Germinal center (tissue), 1 donor: ENCODE measurements at places on chromosomes 5 and 9.
A peak's percentile ranks its signal among the peaks of the same experiment; 100 is the strongest.

DNA sequence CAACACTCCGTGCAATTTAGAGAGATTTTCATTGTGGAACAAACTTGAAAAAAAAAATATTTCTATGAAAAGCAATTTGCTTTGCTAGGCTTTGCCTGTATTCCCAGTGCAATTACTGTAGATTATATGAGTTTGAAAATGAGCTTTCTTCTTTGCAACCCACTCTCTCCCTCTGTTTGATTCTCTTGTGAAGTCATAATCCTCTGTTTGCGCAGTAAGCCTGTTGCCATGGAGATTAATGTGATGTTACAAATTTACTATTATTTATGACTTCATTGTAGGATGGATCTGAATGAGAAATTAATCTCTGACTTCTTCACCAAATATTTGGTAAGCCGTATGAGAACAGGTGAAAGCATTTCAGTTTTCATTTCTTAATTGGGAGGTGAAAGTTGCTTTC is 320.3 kb downstream of the SPATA31D1 start:
- no peak for DNase-seq

DNA sequence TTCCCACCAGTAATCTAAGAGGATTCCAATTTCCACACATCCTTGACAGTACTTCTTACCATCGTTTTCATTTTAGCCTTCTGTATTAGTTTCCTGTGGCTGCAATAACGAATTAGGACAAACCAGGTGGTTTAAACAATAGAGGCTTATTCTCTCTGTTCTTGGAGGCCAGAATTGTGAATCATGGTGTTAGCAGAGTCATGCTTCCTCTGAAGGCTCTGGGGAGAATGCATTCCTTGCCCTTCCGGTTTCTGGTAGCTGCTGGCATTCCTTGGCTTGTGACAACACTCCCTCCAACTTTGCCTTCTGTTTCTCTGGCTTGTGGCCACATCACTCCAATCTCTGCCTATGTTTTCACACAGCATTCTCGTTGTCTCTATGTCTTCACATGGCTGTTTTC is 23.5 kb downstream of the RIGI start:
- no peak for DNase-seq

- no peak for DNase-seq
These were observed 15.1 kb downstream of the BBLN start for GRCh38 chr9:128175102-128175563.

GRCh38 chr5:174617285-174617684 is 107.1 kb upstream of the MSX2 start:
- DNase-seq = no peak

- DNase-seq = no peak
These were observed 10.5 kb downstream of the IRF1 start for GRCh38 chr5:132480042-132480441.

DNA sequence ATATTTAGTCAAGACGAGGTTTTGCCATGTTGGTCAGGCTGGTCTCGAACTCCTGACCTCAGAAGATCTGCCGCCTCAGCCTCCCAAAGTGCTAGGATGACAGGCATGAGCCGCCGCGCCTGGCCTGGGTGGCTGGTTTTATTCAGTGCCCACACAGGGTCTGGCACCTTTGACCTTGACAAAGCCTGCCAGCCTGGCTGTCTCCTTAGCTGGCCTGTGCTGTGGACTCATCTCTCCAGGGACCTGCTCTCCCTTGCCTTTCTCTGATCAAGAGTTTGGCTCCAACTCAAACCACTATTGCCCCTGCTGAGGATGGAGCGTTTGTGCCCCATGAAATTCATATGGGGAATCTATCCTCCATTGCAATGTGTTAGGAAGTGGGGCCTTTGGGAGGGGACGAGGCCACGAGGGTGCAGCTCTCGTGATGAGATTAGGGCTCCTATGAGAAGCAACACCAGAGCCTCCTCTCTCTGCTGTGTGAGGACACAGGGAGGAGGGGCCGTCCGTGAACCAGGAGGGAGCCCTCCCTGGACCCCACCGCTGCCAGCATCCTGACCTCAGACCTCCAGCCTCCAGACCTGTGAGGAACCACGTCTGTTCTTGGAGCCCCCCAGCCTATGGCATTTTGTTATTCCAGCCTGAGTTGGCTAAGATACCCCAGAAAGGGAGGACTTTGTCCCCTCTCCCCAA is 45.0 kb downstream of the MRPL36 start:
- DNase-seq = no peak

DNA sequence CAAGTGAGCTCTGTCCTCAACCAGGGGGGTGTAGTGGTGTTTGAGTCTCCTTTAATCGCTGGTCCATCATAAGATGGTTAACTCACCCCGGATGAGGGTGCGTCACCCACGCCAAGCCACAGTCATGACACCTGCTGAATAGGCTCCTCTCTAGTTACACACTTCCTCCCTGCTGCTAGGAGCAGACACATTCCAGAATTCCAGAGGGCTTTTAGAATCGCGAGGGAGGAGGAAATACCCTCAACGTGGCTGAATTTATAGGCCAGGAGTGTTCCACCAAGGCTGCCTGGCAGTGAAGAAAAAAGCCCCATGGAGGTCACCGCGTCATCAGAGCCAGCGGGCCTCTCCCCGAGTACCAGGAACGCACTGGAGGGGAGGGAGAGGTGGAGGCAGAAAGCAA is 5.1 kb downstream of the GLRX start:
- no peak for DNase-seq

GRCh38 chr5:104266161-104266560 is 703.6 kb upstream of the NUDT12 start:
- no peak for DNase-seq

DNA sequence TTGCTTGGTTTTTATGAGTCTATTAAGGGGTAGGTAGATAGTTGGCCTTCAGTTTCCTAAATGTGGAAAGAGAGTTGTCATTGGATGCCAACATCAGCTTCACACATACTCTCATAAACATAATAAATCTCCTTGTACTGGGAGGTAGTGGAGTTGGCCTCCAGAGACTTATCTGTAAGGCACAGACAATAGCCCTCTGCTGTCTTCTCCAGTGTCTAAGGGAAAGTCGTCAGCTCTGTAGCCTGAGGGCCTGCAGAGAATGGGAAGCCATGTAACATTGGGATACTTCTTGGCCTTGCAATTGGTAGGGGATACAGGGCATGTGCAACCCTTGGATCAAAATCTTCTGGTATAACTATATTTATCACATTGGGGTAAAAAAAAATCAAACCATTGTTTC is 331.9 kb upstream of the KLF9 start:
- DNase-seq = no peak

DNA sequence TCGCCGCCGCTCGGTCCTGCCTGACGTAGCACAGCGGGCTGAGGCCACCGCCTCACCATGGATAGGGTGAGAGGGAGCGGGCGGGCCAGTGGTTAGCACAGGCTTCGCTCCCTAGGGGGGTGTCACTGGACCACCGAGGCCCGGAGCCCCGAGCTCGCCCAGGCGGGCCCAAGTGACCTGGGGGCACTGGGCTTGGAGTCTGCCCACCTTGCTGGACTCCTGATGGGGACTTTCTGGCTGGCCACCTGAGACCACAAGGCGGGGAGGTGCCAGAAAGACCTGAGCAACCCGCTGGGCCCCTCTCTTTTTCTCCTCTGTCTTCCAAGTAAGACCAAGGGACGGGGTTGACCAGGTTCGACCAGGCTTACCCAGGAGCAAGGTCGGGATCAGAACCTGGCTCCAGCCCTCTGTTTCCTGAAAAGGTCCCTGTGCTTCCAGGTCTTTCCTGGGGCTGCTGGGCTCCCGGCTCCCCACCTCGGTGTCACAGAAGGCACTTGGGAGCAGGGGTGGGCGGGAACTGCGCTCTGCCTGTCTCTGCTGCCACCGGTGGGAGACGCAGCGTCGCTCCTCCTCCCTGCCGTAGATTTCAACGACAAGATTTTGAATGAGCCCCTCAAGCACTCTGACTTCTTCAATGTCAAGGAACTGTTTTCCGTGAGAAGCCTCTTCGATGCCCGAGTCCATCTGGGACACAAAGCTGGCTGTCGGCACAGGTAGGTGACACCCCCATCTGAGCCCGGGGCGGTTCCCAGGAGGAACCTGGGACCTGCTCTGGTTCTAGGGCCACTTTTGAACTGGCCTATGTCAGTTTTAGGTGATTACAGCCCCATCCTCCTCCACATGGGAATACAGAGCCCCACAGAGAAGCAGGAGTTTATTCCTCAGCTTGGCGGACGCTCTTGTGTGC is 1.0 kb downstream of the MRPS2 start:
- peak; percentile 58 for DNase-seq

DNA sequence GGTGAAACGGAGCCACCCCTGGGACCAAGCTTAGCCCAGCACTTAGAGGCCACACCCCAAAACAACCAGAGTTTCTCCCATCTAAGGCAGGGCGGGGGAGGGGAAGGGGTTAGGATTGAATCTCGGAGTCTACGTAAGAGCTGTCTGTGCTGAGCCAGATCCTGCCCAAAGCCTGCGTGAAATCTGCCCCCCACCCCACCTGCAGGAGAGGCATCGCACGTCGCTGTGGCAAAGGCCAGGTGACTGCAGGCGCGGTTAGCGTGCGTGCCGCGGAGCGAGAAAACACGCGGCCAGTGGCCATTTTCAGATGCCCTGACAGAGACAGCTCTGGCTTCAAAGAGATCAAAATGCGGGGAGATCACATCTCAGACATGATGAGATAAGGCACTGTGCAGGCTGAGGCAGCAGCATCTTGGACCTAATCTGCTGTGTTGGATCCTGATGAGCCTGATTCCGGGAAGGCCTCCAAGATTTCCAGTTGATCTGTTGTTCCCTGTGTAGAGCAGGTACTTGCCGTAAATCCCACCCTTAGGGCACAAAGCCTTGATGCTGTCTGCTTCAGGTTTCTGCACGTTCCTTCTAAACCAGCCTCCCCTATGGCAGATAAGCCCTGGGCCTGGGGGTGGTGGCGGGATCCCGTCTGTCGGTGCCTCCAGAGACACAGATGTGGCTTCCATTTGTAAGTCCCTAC is 2.5 kb upstream of the QSOX2 start:
- DNase-seq = no peak

DNA sequence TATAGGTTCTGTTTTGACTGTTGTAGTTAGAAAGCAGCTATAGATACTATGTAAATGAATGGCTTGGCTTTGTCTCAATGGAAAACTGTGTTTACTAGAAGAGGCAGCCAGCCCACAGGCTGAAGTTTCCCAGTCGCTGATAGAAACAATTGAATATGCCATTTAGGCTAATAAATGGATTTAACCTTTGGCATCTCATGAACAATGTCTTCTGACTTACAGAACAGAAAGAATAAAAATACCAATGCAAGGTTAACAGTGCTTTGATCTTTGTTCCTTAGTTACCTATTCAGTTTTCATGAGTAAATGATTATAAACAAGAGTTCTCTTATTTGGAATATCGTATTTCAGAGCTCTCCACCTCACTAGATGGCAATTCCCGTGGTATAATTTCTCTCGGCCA is 120.6 kb downstream of the PAM start:
- DNase-seq = no peak

GRCh38 chr5:3394891-3395599 is 200.6 kb upstream of the IRX1 start:
- no peak for DNase-seq

GRCh38 chr9:98856982-98857381 is 49.5 kb downstream of the GALNT12 start:
- no peak for DNase-seq

DNA sequence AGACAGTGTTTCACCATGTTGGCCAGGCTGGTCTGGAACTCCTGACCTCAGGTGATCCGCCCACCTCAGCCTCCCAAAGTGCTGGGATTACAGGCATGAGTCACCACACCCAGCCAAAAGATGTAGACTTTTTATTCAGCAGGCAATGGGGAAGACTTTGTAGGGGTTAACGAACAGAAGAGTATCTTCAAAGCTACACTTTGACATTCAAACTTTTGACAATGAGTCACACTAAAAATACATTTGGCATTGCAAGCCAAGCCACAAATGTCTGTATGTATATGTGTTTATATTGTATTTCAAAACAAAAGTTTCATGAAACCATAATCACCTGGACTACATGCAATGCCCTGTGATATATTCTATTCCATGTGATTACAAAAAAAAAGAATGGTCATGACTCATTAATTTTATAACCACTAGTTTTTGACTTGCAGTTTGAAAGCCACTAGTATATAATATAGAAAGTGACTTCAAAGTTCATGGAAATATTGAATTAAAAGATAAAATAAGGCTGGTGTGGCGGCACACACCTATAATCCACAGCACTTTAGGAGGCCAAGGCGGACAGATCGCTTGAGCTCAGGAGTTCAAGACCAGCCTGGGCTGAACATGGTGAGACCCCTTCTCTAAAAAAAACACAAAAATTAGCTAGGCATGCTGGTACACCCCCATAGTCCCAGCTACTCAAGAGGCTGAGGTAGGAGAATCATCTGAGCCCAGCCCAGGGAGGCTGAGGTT is 8.3 kb downstream of the DIMT1 start:
- DNase-seq = no peak

GRCh38 chr9:116360989-116361388 is 207.4 kb downstream of the PAPPA start:
- no peak for DNase-seq

DNA sequence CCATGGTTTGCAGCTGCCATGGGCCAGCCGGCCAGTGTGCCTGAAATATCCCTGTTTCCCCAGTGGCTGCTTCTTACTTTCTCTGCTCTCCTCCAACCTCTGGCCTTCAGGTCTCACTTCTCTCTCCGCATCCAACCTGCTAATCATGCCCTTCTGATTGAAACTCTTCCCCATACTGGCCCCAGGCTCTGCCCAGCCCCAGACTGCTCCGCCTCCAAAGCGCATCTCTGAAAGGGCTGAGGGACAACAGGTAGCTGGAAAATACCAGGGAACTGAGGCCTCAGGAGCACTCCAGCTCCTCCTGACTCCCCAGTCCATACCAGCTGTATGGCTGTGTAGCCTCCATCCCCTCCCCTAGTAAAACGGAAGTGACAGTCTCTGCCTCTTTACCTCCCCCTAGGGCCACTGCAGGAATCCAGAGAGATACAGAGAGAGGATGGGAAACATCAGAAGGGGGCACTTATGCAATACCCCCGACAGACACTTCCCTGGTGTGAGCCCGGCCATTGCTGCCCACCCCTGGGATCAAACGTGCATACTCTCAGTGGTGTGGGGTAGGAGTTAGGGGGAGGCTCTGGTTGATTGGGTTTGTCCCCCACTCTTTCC is 34.2 kb downstream of the PAX5 start:
- no peak for DNase-seq

DNA sequence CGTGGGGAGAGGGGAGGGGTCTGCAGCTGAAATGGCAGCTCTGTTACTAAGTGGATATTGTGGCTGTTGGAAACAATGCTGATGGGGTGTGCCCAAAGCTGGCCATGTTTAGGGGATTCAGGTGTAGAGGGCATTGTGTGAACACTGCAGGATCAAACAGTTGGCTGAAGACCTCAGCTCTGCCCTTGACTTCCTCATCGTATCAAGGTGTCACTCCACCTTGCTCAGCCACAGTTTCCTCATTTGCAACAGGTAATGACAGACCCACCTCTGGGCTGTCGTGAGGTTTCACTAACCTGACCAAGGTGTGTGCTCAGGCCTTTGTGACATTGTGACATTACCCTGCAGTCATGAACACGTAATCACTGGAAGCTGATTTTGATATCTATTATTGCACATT is 111.9 kb downstream of the ICE1 start:
- DNase-seq = no peak
